ENCODE measurements at places on chromosomes 12 and 14.

GRCh38 chr12:113196990-113197389 is 11.5 kb downstream of the RITA1 start:
- DNase-seq: peak; percentile 67

- DNase-seq: no peak
Observed at GRCh38 chr14:55333711-55334485, 62.7 kb downstream of the FBXO34 start.

- no peak for DNase-seq
Observed at GRCh38 chr12:28869197-28869596, 279.9 kb upstream of the FAR2 start.

- no peak for DNase-seq
Observed at GRCh38 chr12:90520002-90520734, 434.8 kb downstream of the CCER1 start.

DNA sequence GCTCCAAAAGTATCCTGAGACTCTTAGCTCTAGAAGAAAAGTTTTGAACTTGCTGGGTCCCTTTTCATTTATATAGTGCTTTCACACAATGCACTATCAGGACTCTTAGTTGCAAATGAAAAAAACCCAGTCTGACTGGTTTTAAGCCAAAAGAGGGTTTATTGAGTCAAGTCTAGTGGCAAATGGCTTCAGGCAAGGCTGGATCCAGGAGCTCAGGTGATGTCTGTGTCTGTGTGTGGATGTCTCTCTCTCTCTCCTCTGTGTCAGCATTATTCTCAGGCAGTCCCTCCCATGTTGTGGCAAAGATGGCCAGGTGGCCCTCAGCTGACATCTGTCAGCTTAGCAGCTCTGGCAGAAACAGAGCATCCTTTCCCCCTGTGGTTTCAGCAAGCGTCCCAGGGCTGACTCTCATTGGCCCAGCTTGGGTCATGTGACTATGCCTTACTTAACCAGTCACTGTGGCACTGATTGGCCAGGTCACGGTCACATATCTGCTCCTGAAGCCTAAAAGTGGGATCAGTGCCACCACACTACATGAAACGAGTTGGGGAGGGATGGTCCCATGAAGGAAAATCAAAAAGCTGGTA is 6.2 kb downstream of the TMEM120B start:
- DNase-seq: no peak

DNA sequence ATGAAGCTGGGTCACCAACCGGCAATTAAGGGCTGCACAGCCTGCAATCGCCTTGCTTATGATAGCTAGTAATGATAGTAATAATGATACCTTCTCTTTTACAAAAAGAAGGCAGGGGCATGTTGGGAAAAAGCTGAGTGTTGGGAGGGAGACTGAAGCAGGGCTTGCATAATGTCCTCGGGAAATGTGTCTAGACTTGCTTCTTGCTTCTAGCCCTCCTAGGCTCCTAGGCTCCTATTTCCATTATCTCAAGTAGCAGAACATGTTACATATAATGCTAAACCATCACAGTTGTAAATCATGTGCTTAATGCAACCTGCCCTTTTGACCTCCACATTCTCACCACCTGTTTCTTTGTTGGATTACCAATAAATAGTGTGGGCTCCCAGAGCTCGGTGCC is 18.7 kb downstream of the RERGL start:
- DNase-seq: no peak

DNA sequence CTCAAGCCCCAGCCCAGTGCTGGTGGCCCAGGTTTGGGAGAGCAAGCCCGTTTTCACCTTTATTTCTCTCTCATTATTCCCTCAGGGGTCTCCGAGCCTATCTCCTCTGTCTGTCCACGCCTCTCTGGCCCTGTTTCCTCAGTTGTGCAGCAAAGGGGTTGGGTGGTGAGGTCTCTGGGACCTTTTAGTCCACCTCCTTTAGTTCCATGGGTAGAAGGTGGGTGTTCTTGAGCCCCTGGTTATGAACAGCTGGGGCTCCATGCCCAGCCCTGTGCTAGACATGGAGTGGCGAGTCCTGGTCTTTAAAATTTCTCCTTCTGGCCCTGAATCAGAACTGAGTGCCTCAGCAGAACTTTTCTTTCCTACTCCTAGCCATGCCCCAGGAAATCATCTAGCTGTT is 1.3 kb upstream of the NGB start:
- no peak for DNase-seq

DNA sequence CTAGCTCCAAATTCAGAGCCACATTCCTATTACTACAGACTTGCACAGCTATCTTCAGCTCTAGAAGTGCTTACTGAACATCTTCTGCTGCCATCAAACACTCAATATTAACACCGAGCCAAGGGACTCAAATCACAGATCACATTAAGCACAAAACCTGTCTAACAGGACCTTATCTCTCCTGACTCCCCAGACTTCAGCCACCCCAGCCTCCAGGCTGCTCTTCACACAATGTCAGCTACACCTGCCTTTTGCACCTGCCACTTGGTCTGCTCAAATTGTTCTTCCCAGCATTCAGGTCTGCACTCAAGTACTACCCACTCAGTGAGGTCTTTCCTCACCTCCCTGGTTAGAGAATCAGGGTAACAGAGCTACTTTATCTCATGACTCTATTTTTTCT is 57.1 kb downstream of the GALC start:
- DNase-seq: no peak

- DNase-seq: no peak
Observed at GRCh38 chr12:32272465-32272864, 126.9 kb upstream of the FGD4 start.

DNA sequence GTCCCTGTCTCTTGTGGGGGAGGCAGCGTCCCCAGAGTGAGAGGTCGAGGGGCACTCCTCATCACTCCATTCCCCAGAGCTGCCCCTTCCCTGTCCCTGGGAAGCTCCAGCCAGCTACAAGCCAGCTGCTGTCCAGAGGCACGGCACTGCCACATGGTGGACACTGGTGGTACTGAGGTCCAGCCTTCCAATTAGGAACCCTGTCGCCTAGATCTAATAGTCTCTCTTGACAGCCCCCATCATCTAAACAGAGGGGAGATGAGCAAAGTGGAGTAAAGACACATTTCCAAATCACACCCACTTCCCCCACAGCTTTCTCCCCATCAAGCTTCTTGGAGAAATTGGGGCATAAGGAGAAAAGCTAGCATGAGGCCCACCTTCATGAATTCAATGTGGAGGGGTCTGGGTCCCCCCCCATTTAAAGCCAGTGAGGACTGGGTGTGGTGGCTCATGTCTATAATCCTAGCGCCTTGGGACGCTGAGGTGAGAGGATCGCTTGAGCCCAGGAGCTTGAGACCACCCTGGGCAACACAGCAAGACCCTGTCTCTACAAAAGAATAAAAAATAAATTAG is 2.1 kb upstream of the INHBE start:
- peak; percentile 51 for DNase-seq

GRCh38 chr14:20609215-20610001 is 18.2 kb upstream of the RNASE12 start:
- peak; percentile 58 for DNase-seq

DNA sequence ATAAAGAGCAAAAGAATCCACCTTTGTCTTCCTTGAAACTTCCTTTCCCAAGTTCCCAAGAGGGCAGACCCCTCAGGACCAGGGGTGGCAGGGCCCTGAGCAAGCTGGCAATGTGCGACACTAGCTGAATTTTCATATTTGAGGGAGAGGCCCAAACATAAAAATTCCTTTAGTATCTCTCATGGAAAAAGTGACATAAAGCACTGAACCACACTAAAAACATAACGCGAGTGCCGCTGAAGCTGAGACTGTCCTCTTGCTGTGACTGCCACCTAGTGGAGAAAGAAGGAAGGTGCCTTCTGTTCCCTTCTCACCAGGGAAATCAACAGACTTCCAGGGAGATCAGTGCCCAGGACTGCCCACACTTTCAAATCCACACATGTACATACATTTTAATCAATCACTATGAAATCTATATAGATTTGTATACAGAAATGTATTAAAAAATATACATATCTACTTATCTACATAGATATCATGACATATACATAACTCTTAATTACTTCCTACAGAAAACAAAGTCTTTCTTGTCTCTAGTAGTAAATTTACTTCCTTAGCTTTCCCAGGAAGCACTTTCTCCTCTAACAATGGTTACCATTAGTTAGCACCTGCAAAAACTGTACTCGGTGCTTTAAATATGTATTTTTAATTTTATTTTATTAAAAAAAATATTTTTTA is 53.8 kb downstream of the SSH1 start:
- DNase-seq: peak; percentile 63

GRCh38 chr12:26790645-26790994 is 42.4 kb downstream of the ITPR2 start:
- DNase-seq: no peak

GRCh38 chr12:40254455-40255085 is 29.8 kb downstream of the LRRK2 start:
- DNase-seq: no peak

DNA sequence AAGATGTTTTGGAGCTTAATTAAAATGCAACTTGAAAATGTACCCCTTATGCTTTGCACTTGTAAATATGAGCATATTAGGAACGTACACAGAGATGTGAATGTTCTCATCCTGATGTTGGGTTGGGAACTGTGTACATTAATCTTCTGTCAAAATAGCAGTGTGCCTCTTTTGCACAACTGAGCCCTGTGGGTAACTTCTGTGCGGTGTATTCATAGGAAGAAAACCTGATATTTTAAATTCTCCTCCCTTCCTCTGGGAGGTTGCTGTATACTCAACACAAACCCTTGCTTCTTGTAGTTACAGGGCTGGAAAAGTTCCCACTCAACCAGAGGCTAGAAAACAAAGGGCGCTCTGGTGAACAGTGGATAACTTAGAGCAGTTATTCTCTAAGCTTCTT is 18.7 kb downstream of the PTHLH start:
- no peak for DNase-seq

DNA sequence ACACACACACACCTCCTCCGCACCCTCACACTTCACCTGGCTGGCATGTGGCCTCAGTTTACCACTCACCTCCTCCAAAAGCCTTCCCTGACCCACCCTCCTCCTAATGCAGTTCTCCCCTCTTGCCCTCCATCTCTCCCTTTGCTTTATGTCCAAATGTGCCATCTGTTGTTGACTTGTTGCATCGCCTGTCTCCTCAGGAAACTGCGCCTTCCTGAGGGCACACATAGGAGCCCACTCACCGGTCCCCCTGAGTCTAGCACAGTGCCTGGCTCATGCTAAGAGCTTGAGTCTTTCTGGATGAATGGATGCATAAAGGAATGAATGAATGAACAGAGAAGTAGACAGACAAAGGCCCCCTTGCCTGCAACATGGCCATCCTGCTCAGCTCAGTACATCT is 34.0 kb downstream of the MVK start:
- DNase-seq: no peak

DNA sequence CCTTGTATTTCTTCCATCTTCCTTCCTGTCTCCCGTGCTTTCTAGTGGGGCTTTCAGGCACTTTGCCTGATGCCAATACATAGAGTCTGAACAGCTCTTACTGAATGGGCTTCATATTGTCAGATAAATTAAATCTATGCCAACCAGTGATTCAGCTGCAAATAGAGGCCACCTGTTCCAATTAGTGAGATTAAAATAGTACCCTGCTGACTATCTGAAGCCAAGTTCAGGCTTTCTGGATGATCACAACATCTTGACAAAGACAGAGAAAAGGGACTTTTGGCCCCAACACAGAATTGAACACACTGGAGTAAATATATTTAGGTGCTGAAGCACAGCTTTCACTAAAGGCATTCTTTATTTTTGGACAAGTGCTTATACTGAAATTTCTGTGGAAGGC is 11.8 kb downstream of the TMCC3 start:
- no peak for DNase-seq

GRCh38 chr14:73610687-73611086 is 1.6 kb upstream of the ACOT6 start:
- no peak for DNase-seq

DNA sequence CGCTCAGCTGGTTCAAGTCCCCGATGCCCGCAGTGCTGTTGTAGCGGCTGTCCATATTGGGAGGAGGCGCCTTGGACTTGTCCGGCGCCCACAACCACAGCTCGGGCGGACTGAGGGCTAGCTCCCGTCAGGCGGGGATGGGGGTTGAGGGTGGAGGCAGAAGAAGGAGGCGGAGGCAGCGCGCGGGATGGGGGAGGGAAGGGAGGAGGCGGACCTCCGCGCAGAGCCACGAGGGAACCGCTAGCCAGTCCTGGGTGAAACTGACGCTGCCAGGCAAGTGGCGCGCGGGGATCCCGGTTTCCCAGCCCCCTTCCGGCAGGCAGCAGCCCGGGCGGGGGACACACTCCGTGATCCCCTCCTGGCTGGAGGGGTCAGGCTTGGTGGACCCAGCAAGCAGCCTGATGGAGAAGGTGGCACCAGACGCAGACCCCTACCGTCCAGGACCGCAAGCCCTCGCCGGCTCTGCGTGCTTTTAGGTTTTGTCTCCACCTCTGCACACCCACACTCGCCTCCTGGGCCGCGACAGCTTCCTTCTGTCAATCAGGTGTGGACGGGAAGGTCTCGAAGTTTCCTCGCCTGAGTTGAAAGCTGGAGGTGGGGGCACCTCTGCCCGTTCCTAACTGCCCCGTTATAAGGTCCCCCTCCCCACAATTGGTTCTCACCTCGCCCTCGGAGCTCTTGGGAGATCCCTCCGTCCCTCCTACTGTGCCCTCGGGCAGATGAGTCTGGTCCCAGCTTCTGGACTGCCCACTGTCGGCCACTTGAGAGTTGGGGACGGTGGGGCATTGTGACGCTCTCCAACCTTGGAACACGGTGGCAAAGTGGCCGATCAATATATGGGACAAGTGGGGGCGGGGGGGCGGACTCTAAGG is at the start of gene CPNE8:
CPNE8 (minus strand) TSS at position 112 of the 872 bp plus-strand sequence; CDS start at position 55, 57 bp downstream.
- no peak for DNase-seq

- no peak for DNase-seq
Observed at GRCh38 chr12:89787763-89788162, 79.1 kb upstream of the ATP2B1 start.

DNA sequence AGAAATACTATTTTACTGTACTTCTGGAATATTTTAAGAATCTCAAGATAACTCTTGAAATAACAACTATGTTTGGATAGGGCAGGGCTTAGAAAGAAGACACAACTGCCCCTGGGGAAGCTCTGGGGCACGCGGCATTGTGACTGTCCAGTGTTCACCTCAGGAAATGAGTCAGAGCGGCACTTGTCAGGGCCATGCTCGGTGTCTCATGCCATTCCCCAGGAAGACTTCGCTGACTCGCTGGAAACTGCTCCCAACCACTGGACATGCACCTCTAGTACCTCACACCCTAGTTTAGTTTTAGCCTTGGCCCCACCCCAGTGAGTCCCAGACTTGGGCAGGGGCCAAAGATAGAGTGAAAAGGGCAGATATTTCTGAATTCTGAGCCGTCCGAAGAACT is 192.0 kb downstream of the TTC7B start:
- no peak for DNase-seq

Measured in GDM1 (cell line).